Esophagus squamous epithelium (tissue), 5 donors: ENCODE measurements at places on chromosomes 2 and 18.

- no peak for DNase-seq
Observed at GRCh38 chr2:16348821-16349515, 316.7 kb downstream of the CYRIA start.

- no peak for DNase-seq
Observed at GRCh38 chr18:50842846-50843245, 23.0 kb upstream of the MRO start.

GRCh38 chr2:221372907-221373306 lies 199.2 kb downstream of the EPHA4 start:
- no peak for DNase-seq

GRCh38 chr2:7075834-7076233 lies 158.6 kb downstream of the RNF144A start:
- no peak for DNase-seq

- no peak for DNase-seq
Observed at GRCh38 chr2:234795272-234795920, 156.4 kb upstream of the SH3BP4 start.

DNA sequence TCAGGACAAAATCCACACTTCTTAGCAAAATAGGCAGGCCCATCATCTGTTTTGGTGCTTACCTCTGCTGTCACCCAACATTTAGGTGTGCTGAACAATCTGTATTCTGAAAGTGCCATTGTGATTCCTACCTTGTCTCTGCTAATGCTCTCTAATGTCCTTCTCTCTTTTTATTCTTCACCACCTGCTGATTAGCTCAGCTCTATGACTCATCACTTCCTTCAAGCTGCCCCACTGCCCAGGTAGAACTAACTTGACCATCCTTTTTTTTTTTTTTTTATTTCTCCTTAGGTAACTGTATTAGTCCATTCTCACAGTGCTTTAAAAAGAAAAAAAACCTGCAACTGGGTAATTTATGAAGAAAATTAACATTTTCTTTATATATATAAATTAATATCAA lies 478.7 kb upstream of the POU3F3 start:
- no peak for DNase-seq

DNA sequence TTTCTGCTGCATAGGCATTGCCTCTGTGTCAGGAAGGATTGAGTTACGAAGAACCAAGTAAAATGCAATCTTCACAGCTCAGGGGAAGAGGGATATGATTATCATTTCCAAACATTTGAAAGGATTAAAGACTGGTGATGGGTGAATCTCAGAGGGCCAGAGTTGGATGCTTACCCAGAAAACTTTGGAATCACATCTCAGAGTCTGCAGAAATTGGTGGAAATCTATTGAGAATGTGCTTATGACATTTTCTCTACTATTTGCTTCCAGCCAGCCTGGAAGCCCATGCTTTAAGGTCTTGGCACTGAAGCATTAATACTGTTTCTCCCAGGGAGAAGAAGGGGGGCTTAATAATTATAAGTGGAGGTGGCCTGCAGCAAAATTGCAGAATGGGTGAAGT lies 1301.4 kb upstream of the PIK3C3 start:
- no peak for DNase-seq

GRCh38 chr18:51361130-51361860 lies 163.8 kb upstream of the MEX3C start:
- DNase-seq: no peak

GRCh38 chr2:189016311-189016861 lies 42.2 kb downstream of the COL3A1 start:
- no peak for DNase-seq

DNA sequence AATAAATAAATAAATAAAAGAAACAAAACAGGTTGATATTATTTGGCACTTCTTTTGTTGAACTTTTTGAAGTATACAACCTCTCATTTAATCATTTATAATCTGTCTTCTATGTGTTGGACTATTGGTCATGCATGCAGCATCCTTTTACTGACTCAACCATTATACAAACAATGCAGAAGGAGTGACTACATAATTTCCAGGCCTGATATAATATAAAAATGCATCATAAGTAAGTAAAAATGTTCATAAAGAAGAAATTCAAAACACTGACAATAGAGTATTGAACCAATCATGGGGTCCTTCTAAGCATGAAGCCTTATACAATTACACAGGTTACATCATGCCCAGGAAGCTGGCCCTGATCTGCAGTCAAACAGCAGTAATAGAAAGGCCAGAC lies 141.5 kb upstream of the FN1 start:
- DNase-seq: no peak

- no peak for DNase-seq
Observed at GRCh38 chr2:96806468-96807126, 9.5 kb upstream of the CNNM3 start.

DNA sequence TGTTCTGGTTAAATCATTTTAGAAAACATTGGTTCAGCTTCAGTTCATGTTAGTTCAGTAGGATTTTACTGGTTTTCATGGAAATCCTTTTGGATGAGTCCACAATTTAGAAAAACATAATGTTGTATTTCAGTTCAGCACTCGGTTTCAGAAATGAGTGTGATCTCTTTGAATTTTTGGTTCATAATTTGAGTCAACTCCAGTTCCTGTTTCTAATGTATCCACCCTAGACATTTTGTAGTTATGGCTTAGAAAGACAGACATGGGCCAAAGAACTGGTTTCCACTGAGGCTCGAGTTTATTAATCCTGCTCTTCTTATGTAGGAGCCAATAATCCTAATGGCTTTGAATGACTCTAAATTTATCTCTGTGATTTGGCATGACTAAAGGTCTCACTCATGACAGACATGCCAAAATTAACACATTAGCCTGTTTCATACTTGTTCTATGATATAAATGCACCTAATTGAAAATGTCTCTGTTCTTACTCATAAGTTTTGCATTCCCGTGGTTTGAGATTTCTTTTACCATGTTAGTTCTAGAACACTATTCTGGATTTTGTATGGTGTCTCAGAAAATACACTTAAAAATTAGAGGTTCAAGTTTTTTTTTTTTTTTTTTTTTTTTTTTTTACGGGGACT lies 82.3 kb upstream of the SPRED2 start:
- DNase-seq: no peak

DNA sequence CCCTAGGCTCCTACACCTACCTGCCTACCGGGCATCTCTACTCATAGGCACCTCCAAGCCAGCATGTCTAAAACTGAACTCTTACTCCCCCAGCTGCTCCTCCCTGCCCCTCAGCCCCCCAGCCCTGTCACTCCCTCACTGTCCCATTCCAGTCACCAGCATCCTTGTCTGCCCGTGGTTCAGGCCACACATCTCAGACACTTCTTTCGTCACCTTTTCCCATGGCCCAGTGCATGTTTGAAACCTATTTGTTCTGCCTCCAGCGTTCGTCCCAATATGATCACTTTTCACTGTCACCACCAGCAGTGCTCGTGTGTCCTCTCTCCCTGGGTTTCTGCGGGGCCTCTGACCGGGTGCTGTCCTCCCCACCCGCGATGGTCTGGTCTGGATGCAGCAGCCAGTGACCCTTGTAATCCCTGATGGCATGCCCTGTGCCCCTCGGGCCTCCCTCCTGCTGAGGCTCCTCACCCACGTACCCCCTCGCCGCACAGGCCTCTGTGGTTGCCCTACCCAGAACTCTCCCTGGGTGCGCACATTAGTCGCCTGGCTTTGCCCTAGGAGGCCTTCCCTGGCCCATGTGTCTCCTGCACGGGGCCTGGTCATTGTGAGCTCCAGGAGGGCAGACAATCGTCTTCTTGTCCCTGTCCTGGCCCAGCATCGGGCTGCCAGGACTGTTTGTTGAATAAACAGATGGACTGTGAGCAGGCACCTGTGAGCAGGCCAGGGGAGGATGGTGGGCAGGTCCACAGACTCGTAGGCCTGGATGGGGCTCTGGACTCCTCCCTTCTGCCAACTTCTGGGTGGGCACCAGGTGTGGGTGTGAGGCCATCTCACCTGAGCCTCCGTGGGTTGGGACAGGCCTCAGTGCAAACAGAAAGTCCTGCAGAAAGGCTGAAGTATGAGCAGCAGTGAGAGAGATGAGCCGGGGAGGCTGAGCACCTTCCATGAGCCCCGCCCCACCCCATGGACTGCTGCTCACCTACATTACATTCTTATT lies 15.5 kb downstream of the LDLRAD4 start:
- no peak for DNase-seq

- no peak for DNase-seq
Observed at GRCh38 chr2:9326975-9327374, 96.4 kb downstream of the ITGB1BP1 start.
